ENCODE measurements at places on chromosomes 12 and 14.

- DNase-seq = no peak
These were observed 1.1 kb downstream of the C1R start for GRCh38 chr12:7091171-7091570.

DNA sequence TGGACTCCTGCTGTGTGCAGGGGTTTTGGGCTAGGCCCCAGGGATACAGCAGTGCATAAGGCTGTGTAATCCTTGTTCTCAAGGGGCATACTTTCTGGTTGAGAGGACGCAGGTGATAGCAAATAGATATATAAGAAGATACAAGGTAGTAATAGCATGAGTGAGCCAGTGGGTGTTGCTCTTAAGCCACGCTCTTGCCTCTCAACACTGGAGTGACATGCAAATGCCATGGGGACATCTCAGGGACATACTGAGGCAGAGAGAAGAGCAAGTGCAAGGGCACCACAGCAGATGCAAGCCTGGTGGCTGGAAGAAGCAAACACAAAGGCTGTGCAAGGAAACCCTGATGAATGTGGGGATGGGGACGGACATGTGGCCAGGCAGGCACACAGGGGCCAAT lies 223.3 kb downstream of the CHST11 start:
- no peak for DNase-seq

- no peak for DNase-seq
These were observed 17.8 kb downstream of the CDK2AP1 start for GRCh38 chr12:123253641-123254459.

- no peak for DNase-seq
These were observed 64.2 kb downstream of the ELK3 start for GRCh38 chr12:96258104-96258961.

DNA sequence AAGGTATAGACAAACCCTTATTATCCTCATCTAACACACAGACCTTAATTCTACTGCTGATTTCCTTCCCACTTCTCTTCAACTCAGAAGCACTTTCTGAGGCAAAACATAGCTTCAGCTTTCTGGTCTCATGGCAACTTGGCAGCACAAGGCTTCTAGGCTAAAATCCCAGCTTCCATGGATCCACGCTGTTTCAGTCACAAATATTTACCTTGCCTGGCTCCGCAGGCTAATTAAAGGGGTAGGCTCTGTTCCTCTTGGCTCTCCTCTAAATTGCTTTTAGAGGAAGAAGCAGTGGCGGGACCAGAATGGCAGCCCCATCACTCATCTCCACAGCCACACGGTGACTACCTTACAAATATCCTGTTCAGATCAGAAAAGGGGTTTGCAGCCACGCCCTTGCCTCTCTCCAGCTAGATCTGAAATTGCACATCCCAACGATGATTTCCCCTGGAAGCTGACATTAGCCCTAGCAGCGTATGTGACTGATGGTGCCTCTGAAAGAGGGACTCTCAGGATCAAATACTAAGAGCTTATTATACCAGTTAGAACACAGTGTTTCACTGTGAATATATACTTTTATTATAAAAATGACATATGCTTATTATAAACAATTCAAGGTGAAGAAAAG lies 221.5 kb upstream of the NUDT4 start:
- no peak for DNase-seq

GRCh38 chr14:97638864-97639263 lies 841.7 kb downstream of the VRK1 start:
- DNase-seq = no peak

GRCh38 chr14:90381999-90382451 lies 14.8 kb upstream of the CALM1 start:
- DNase-seq = no peak

DNA sequence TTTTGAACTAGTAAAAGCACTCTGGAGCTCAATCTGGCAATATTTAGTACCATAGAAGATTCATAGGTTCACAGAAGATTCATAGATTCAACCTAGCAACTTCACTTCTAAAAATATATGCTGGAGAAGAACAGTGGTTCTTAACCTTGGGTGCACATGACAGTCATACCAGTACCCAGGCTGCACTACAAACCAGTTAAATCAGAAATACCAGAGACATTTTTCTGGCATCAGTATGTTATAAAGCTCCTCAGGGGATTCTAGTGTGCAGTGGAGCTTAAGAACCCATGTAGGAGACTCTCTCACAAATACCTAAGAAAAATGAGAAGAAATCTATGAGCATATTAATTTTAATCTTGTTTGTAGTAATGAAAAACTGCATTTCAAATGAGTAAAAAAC lies 46.6 kb downstream of the CNTN1 start:
- DNase-seq = no peak

DNA sequence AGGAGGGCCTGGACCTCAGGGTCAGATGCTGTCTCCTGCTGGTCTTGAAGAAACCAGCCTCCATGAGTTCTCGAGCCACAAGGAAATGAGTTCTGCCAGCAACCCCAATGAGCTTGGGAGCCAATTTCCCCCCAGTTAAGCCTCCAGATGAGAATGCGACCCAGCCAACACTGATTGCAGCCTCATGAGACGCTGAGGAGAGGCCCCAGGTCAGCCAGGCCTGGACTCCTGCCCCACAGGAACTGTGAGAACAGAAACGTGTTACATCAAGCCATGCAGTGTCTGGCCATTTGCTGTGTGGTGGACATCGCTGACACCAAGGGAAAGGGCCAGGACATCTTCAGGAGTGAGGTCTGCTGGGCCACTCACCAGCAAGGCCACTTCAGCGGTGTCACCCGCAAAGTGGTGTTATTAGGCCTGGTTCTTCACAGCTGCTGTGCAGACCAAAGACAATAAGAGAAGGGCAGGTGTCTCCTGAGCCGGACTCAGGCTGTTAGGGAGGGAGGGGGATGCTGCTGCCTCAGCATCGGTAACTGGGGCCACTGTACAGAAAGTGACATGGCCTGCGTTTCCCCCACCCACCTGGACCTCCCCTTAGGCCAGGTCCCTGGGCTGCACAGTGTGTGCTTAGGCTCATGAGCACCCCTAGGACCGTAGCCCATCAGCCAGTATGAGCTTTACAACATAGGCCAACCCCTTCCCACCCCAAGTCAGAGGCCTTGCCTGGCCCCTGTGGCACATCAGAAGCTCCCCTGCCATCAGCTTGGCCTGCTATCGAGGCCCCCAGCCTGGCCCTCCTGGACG lies 272.4 kb upstream of the RTL1 start:
- no peak for DNase-seq

- no peak for DNase-seq
These were observed 137.6 kb upstream of the TMTC1 start for GRCh38 chr12:29921307-29921706.

DNA sequence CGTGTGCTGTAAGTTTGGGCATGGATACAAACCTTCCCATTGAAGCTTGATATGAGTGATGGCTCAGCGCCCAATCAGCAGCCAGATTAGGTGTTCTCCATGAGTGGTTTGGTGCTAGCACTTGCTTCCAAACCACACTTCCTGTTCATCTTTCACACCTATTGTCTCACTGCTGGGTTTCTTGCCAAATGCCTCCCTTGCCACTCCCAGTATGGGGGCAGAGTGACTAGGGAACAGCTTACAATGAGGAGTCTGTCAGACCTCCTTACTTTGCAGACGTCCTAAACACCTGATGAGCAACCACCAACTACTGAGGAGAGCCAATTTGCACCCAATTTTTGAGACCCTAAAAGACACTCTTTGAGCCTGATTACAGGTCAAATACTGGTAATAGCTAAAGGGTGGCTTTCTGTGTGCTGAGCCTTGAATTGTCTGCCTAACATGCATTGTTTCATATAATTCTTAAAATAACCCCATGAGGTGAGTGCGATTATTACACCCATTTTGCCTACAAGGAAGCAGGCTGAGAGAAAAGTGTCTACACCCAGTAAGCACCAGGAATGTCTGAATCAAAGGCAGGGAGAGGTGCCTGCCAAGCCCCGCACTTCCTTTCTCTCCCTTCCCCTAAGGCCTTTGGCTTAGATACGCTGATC lies 48.4 kb upstream of the FOS start:
- no peak for DNase-seq

- no peak for DNase-seq
These were observed 77.2 kb downstream of the BTG1 start for GRCh38 chr12:92068459-92068858.

DNA sequence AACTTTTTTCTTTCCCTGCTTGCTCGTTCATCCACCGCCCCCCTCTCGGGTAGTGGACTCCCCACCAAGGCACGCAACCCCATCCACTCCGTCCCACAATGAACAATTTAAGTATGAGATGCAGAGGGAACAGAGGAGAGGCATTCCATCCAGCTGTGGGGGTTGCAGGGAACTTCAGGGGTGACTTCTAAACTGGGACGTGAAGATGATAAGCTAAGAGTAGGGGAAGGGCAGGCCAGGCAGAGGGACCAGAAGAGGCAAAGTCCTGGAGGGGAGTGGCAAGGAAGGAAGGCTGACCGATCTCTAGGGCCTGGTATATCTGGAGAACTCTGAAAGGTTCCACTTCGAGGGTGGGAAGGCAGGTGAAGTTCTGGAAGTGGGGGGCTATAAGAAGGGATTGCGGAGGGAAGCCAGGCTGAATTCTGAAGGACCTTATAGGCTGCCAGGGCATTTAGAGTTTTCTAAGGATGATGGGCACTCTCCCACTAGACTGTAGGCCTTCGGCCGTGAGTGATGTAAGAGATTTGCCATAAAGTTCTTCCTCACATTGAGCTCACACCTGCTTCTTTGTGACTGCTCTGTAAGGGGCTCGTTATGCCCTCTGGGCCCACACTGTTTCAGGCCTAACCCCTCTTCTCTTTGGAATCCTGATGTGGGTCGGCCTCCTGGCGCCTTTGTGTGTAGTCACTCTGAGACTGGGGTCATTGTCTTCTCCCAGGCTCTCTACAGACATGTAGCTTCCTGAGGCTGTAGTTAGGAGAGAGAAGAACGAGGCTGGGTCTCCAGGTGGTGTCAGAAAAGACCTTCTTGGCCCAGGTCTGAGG lies 12.1 kb downstream of the NFATC4 start:
- DNase-seq = no peak

- DNase-seq = no peak
These were observed 279.3 kb downstream of the DUSP6 start for GRCh38 chr12:89073027-89073398.

DNA sequence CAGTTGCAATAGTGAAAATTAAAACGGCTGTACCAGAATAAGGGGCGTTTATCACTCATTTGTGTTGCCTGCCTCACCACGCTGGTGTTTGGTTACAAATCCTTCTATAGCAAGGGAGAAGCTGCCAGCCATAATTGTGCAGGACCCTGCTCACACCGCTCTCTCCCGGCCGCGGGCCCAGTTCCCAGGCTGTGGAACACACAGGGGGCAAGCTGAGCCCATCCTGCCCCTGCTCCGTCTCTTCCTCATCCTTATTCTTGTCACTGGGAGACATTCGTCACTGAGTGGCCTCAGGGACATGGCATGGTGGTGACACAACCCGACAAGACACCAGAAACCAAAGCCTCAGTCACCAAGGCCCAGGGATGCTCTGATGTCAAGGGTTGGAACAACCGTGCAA lies 116.3 kb upstream of the FKBP4 start:
- DNase-seq = no peak

- DNase-seq = no peak
These were observed 36.2 kb downstream of the ANAPC7 start for GRCh38 chr12:110367181-110367864.

DNA sequence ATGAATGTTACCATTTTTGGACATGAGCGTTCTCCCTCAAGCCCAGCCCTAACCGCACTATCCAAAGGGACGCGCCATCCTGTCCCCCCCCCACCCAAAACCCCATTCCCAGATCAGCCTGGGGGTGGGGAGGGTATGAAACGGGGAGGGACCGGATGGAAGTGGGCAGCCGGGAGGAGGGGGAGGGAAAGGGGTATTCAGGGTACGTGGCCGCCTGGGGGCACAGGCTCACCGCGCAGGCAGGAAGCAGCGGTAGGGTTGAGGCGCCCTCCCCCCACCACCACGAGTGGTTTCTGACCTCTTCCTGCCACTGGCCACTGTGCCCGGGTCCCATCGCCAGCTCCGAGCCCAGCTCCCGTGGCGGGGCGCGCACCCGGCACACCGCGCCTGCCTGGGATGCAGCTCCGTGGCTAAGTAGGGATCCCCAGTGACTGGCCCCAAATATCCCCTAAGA lies 1.4 kb downstream of the ACTN1 start:
- no peak for DNase-seq

DNA sequence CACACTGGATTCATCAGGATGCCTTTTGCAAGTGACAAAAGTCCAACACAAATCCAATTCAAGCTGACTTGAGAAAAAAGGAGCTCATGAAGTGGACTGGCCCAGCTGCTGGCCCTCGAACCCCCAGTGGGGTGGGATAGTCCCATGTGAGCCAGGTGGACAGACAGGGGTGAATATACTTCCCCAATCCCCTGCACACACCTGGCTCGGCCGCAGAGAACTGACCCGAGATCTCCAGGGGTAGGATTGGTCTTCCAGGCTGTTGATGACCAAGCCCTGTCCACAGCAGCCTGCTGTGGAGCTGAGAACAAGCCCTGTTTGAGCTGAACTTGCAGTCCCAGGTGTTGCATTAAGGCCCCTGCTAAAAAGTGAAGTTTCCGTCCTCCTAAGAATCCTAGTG lies 56.2 kb downstream of the TPCN1 start:
- DNase-seq = no peak

DNA sequence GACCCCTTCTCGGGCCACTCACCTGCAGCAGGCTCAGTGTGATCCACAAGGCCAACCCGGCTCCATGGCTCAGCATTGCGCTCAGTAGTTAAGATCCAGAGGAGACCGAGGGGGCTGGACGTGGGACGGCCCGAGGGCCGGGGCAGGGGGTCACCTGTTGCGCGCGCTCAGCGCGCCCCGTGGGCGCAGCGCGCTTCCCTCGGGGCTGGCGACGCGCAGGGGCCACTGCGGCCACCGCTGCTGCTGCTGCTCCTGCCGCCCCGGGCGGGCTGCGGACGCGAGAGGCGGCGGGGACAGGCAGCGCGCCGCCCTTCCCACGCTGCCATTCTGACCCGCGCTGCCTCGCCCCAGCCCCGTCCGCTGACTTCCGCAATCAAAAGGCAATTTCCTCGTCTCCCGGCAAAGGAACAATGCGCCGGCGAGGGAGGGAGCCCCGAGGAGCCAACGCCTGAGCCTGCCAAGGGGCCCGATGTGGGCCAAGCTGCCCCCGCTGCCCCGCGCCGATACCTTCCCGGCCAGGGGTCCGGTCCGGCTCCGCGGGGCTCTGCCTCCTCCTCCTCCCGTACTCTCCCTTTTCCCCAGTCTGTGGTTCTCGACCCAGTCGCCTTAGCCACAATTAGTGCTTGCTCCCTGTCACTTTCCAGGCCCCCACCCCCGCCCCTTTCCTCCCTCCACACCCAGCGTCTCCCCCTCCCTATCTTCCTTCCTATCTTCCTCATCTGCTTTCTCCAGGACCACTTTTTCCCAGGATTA lies 27.3 kb downstream of the PTPRB start:
- DNase-seq = no peak

GRCh38 chr12:100964028-100964427 lies 169.5 kb downstream of the ANO4 start:
- DNase-seq = no peak

DNA sequence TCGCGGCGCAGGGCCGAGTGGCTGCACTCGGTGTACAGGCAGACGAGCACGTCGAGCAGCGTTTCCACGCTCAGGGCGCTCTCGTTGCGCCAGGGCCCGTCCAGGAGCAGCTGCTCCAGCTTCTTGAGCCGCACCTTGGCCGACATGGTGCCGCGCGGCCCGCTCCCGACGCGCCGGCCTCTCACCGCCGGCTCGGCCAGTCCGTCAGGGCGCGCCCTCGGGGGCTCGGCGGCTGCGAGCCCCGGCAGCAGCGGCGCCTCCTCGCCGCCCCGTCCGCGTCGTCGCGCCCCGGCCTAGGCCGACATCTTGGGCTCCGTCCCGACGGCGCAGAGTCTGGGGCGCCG lies 349 bp downstream of the CDC42BPB start:
- DNase-seq = no peak

All from activated CD4-positive, CD25-positive, alpha-beta regulatory T cell (primary cell).